ENCODE measurements at places on chromosomes 6 and 20.

GRCh38 chr6:142605922-142606485 is 304.2 kb downstream of the ADGRG6 start:
- H3K27ac ChIP-seq = no peak overlapping the region
- peaks cover 7% of the 10 kb centered on the region for H3K4me1 ChIP-seq
- H3K27me3 ChIP-seq = peaks cover 19% of the 10 kb centered on the region
- no peak for DNase-seq
- H3K4me3 ChIP-seq = no peak overlapping the region
- no peaks in the 10 kb centered on the region for H3K36me3 ChIP-seq

GRCh38 chr6:136696783-136697364 is 95.4 kb downstream of the MAP3K5 start:
- H3K4me1 ChIP-seq = peaks cover 23% of the 10 kb centered on the region
- H3K27me3 ChIP-seq = no peaks in the 10 kb centered on the region
- no peak for DNase-seq
- peaks cover 25% of the 10 kb centered on the region for H3K36me3 ChIP-seq

- peaks cover 7% of the 10 kb centered on the region for H3K4me1 ChIP-seq
- no peak overlapping the region for H3K4me3 ChIP-seq
- H3K36me3 ChIP-seq = peaks cover 21% of the 10 kb centered on the region
- no peaks in the 10 kb centered on the region for H3K27me3 ChIP-seq
- H3K27ac ChIP-seq = no peak overlapping the region
These were observed 36.4 kb downstream of the EIF2S2 start for GRCh38 chr20:34075647-34076046.

- H3K4me3 ChIP-seq = no peak overlapping the region
- no peak for DNase-seq
- H3K36me3 ChIP-seq = no peaks in the 10 kb centered on the region
- H3K27me3 ChIP-seq = no peaks in the 10 kb centered on the region
- H3K27ac ChIP-seq = no peak overlapping the region
These were observed 369.0 kb downstream of the TENT5A start for GRCh38 chr6:81383472-81383871.

GRCh38 chr6:80363501-80364122 is 257.1 kb downstream of the BCKDHB start:
- no peak for DNase-seq
- H3K4me3 ChIP-seq = no peak overlapping the region
- H3K27ac ChIP-seq = no peak overlapping the region
- H3K27me3 ChIP-seq = no peaks in the 10 kb centered on the region
- H3K4me1 ChIP-seq = no peaks in the 10 kb centered on the region

Data from activated CD8-positive, alpha-beta memory T cell treated with anti-CD3 and anti-CD28 coated beads, Interleukin-2, amount 10 ng/mL, durations not matched to agents 7 days and 5 days (primary cell).